ENCODE measurements at places on chromosomes 7 and 10.
A peak's percentile ranks its signal among the peaks of the same experiment; 100 is the strongest.

DNA sequence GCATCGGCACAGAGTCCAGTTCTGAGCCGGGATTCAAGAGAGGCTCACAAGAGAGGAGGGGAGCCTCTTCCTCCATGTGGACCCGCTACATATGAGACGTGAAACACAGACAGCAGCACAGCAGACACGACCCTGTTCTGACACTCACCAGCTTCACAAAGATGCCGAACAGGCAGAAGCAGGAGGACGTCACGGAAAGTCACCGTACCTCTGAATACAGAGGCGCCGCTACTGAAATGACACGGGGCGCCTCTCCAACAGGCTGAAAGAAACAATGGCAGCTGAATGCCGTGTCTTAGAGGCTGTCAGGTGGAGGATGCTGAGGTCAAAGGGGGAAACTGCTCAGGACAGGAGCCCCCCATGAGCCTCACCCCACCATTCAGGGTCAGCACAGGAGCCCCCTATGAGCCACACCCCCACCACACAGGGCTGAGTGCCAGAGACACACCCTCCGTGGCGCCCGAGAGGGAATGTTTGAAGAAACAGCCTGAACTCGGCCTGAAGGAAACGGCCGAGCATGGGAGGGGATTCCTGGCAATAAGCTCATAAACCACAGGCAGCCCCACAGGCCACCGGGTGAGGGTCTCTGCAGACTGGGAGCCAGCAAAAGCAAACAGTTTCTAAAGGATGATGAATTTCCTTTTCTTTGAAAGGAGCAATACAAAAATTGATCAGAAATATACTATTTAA is 510.3 kb downstream of the PTPRN2 start:
- DNase-seq = no peak

DNA sequence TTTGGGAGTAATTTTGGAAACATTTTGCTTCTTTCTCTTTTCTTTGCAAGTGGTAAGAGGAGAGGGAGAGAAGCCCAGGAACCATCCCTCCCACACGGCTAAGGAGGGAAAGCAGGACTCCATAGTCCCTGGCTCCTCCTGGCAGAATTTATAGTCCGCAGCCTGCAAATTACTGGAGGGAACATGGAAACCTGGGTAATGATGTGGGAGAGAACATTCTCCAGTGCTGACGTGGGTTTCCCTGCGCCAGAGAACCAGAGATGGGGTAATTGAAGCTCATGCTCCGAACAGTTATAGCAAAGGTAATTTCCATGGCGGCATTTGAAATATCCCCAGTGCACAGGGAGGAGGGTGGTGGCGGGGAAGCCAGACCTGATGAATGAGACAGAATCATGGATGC is 320.4 kb downstream of the RPS24 start:
- DNase-seq = no peak

DNA sequence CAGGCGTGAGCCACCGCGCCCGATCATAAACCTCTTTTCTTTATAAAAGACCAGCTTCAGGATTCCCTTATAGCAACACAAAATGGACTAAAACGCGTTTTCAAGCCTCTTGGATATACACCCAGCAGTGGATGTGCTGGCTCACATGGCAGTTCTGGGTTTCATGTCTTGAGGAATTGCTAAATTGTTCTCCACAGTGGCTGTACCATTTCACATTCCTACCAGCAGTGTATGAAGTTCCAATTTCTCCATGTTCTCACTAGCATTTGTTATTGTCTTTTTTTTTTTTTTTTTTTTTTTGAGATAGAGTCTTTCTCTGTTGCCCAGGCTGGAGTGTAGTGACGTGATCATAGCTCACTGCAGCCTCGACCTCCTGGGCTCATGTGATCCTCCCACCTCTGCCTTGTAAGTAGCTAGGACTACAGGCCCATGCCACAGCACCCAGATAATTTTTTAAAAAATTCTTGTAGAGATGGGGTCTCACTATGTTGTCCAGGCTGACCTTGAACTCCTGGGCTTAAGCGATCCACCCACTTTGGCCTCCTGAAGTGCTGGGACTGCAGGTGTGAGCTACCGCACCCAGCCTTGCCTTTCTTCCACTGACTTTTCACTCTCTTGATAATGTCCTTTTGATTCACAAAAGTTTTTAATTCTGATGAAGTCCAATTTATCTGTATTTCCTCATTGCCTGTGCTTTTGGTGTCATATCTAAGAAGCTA is 17.4 kb downstream of the TECPR1 start:
- no peak for DNase-seq

- DNase-seq = no peak
Measured at GRCh38 chr7:1151653-1152425, 8.2 kb downstream of the ZFAND2A start.

DNA sequence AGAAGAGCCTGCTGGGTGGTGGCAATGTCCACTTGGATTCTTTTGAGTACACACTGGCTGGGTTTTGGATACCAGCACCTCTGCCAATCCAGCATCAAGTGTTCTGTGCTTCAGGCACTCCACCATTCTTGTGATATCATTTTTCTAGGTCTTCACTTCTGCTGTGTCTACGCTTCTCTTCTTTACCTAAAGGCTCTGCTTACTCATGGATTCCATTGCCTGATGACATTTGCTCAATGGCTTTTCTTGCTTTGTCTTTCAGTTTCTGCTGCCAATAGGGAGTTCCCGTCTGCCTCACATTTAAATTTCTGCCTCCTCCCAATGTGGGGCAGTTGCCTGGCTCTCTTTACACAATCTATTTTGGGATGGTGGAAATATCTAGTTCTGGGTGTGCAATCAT is 12.7 kb upstream of the PAPSS2 start:
- DNase-seq = no peak

DNA sequence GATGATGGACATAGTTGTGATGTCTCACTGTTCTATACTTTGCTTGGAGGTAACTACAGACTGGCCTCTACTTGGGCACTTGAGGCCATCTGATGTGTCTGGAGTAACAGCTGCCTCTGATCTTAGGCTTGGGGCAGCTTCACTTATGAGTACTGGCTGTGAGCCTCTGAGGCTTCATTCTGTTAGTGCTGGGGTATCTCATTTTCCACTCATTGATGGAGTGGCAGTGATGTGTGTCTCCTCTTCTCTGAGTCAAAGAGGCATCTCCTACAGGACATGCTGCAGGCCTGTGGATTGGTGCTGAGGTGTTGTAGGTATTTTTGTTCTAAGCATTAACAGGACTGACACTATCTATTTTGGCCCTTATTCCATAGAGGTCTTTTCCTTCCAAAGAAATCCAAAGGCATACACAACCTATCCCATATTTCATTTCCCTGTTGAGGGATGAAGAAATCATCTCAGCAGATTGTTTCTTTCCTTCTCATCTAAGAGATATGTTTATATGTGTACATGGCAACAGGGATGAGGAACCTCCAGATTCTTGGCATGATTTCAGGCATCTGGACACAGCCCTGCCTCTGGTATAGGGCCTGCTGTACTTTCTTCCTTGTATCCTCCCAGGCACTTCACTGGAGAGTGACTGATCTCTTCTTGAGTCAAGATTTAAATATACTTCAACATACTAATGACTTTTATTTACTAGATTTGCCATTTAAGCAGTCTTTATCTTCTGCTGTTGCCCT is 65.7 kb upstream of the NOBOX start:
- DNase-seq = no peak

DNA sequence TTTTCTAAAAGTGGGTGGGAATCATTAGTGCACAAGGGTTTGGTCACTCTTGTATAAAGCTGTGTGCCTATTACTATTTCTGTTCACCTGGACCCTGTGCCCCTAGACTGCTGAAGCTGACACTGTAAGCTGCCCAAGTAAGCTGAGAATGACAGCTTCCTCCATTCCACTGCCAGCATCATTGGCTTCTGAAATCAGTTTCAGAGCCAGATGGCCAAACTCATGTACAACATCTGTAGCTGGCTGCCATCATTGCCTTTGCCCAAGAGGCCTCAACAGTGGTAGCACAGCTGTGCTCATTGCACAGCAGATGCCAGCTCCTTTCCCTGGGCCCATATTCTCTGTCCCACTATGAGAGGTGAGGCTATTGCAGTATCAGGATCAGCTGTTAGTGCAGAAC is 165.7 kb downstream of the CPEB3 start:
- no peak for DNase-seq

GRCh38 chr7:111047595-111047994 is 43.3 kb upstream of the LRRN3 start:
- DNase-seq = no peak

- DNase-seq = no peak
Measured at GRCh38 chr7:129804111-129804889, 148.5 kb downstream of the UBE2H start.

DNA sequence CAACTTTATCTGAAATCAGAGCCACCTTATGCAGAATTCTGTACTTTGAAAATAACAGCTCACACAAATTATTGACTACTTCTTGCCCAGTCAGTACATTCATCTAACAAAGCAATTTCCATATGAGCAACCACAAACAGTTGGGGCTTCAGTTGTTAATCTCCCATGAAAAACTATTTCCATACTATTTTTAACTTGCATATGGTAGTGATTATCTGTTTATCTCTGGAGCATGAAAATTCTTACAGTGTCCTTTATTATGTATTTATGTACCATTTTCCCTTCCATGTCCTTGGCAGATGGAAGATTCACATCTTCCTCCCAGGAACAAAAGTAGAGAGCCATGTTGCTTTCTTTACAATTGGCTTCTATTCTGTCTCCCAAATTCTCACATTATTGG is 285.7 kb downstream of the CRPPA start:
- no peak for DNase-seq

- peak; percentile 59 for DNase-seq
Measured at GRCh38 chr7:140403878-140404564, at the start of gene RAB19. Gene RAB19 (plus strand): TSS chr7:140404058. CDS start chr7:140407647, 3,589 bp downstream.

DNA sequence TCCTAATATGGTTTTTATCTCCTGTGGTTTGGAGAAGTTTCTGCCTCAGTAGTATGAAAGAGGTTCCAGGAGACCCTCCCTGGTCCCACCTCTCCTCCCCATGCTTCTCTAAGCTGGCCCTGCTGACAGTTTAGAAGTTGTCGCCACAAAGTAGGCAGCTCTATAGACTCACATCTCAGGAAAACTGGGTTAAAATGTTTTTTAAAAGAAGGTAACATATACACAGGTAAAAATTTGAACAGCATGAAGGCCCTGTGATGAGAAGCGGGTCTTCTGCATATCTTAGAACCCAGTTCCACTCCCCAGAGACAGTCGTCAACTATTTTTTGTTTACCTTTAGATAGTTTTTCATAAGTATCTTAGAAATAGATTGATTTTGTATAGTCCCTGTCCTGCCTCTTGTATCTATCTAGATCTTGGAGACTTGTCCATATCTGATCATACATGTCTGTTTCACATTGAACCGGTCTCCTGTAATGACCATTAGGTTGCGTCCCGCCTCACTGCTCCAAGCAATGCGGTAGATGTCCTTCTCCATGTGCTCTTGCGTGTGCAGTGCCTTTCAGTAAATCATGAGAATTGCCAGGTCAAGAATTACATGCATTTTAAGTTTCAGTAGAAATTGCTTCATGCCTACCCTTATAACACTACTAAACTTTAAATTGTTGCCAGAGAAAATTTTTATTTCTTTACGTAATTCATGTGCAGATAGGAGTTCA is 2.2 kb downstream of the DUSP5 start:
- DNase-seq = no peak

DNA sequence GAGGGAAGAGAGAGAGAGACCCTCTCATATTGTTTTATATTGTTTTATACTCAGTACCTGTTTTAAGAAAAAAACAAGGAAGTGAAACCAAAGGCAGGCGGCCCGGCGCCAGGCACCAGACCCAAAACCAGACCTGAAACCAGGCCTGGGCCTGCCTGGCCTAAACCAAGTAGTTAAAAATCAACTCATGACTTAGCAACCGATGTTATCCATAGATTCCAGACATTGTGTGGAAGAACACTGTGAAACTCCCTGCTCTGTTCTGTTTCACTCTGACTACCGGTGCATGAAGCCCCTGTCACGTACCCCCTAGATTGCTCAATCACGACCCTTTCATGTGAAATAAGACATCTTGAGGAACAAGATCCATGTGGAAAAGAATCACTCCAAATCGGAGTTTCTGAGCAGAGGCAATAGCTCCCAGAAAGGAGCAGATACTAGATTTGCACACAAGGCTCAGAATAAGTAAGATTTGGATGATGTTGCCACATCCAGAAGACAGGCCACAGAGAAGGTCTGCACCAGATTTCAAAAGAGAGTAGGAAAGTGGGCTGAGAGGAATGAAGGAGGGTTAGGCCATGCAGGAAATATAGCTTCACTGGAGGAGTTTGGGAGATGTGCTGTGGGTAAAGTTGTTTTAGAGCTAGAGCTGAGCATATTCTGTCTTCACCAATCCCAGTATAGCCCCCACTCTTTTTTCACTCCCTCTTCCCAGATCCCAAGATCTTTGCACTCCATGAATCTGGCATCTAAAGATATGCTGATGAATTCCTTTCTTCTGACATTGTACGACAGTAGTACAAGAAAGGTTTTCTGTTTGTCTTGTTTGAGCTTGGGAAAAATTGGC is 8.8 kb upstream of the ZNF248 start:
- no peak for DNase-seq

- no peak for DNase-seq
Measured at GRCh38 chr7:94420328-94420727, 25.6 kb downstream of the COL1A2 start.

DNA sequence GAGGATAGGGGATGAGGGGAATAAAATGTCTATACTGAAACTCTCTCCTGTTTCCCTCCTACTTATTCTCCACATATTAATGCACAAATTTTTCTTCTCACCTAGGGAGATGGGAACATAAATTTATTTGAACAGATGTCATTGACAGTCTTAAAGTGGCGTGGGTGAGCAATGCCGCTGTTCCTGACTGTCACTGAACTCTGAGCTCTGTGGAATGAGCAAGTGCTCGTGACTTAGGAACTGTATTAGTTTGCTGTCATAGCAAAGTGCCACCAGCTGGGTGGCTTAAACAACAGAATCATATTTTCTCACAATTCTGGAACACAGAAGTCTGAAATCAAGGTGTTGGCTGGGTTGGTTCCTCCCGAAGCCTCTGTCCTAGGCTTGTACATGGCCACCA is 29.1 kb downstream of the INPP5F start:
- no peak for DNase-seq

- no peak for DNase-seq
Measured at GRCh38 chr7:241513-241912, 48.5 kb upstream of the FOXL3 start.

DNA sequence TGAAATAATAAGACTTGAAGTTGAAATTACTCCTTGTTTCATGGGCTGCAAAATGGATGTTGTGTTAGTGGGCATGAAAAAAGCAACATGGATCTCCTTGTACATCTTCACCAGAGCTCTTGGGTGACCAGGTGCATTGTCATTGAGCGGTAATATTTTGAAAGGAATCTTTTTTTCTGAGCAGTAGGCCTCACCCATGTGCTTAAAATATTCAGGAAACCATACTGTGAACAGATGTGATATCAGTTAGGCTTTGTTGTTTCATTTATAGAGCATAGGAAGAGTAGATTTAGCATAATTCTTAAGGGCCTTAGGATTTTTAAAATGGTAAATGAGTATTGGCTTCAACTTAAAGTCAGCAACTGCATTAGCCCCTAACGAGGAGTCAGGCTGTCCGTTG is 15.3 kb downstream of the STAG3 start:
- DNase-seq = no peak

DNA sequence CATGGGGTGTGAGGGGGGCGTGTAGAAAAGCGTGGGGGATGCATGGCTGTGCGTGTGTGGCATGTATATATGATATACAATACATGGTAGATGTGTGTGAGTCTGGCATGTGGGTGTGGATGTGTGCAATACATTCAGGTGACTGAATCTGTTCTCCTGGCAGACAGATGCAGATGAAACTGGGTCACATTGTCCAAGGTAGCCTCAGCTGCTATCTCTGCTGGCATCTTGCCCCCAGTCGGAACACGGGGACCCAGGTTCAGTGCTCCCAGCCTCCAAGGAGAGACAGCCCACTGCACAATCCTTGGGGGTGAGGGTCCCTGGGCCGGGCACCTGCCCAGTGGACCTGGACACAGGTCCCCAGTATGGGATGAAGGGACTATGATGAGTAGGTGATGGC is 12.4 kb upstream of the SRRM3 start:
- no peak for DNase-seq
